Spleen (tissue), 13 donors: ENCODE measurements at places on chromosomes 2 and 18. TPM values are rescaled to one million over a fixed set of nuclear protein-coding genes. Genes with fewer than 3 reads are reported as not detected.

- DNase-seq: no peak
Measured at GRCh38 chr2:179349670-179350303, 85.2 kb upstream of the SESTD1 start.

MEP1B gene
- not detected for polyA plus RNA-seq

- no peak for DNase-seq
Measured at GRCh38 chr2:9991221-9991620, 39.7 kb downstream of the GRHL1 start.

RMDN2 gene
- 12.9 TPM for polyA plus RNA-seq

DNA sequence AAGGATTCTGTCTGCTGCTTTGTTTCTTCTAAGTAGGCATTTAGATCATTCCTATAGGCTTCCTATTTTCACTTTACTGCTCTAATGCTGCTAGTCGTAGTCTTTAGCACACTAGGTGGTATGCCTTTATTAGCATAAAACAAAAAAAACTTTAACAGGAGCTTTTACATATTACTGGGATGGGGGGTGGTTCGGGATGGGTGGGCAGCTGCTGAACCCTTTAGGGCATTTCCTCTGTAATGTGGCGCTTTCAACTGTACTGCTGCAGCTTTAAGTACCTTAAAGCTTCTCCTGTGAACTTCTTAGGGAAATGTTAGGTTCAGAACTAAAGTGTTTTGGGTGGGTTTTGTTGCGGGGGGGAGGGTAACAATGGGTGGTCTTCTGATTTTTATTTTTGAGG is 41.3 kb downstream of the ACTR2 start:
- no peak for DNase-seq

MALL gene
- 1.7 TPM for polyA plus RNA-seq

DNA sequence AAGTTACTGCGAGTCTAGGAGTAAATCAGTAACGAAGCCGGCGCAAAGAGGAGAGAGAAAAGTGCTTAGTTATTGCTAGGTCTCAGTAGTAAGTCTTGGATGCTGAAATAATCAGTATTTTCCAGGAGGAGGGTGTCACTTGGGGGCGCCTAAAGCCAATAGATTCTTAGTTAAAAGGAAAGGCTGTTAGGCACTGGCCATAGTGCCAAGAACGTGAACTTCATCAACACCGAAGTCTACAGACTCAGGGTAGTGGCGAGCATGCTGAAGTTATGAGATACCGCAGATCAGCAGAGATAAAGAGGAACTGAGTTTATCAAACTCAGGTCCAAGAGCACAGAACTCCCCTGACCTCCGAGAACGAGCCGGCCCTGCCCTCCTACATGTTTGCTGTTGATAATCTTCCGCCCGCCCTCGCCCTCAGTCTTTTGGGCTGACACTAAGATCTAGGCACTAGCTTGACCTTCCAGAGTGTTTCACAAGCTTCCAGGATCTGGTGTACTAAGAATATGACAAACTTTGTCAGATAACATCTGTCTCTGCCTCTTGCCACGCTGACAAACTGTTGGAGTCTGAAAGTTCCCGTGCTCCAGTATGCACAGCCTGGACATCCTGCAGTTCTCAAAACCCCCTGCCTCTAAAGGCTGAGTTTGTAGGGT is 49.2 kb downstream of the CYB5A start:
- DNase-seq: no peak

DNA sequence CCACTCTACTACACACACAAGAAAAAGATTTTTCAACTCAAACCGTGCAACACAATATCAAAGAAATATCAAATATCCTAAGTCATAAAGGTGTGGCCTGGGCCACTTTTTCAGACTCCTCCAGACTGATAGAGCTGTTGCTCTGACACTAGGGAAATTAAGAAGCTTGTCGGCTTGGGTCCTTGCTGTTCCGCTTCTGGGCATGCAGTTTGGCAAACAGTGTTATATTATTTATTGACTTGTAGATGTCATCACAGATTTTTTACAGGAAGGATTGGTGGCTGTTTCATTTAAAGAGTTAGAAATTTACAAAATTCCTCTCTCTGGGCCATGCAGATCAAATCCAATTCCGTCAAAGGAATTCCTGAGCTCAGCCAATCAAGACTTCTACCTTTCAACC is 98.3 kb upstream of the MSH2 start:
- DNase-seq: no peak

DNA sequence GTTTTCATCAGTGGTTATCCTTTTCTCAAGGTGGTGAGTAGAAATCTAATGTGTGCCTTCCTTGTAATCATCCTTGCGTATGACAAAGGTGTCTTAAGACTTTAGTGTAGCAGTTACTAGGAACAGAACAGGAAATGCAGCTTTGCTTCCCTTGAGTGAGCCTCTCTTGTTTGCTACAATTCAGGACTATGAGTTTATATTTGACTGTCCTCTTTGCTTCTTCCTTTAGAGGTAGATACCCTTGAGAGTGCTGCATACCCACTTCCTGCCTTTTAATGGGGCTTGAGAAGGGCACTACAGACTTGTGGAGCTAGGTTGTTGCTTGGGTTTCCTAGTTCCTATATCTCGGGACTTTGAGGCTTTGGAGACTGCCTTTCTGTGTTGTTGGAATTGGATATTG is 3.8 kb downstream of the KCNJ13 start:
- DNase-seq: no peak

SCRN3 gene
- 12.3 TPM for polyA plus RNA-seq

- DNase-seq: no peak
Measured at GRCh38 chr2:13819896-13820295, 812.6 kb upstream of the LRATD1 start.
